ENCODE measurements at places on chromosomes 4 and X.

- no peak for DNase-seq
Observed at GRCh38 chr4:152965611-152966010, 29.5 kb downstream of the FHDC1 start.

DNA sequence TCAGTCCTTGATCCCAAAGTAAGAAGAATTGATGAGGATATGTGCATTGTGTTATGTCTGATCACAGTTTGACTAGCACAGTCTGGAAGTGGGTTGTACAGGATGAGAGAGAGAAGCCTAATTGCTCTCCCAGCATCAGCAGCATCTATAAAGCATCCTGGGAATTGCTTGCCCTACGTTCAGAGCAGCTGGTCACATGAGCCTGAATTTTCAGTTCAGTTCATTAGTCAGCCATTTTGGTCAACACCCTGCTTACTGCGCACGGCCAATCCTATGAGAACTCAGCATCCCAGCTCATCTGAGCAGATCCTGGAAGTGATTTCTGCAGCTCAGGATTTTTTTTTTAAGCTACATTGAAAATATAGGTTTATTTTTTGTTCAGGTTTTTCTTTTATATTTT is at the start of gene RUFY3:
TSS of gene RUFY3 (plus strand) at position 218 of the 400 bp plus-strand sequence. CDS start 610 bp downstream, outside the sequence.
- peak; percentile 94 for DNase-seq

- DNase-seq = no peak
Observed at GRCh38 chrX:12002876-12003275, 135.4 kb upstream of the FRMPD4 start.

GRCh38 chr4:119478446-119479179 is 150.0 kb downstream of the PDE5A start:
- DNase-seq = no peak

DNA sequence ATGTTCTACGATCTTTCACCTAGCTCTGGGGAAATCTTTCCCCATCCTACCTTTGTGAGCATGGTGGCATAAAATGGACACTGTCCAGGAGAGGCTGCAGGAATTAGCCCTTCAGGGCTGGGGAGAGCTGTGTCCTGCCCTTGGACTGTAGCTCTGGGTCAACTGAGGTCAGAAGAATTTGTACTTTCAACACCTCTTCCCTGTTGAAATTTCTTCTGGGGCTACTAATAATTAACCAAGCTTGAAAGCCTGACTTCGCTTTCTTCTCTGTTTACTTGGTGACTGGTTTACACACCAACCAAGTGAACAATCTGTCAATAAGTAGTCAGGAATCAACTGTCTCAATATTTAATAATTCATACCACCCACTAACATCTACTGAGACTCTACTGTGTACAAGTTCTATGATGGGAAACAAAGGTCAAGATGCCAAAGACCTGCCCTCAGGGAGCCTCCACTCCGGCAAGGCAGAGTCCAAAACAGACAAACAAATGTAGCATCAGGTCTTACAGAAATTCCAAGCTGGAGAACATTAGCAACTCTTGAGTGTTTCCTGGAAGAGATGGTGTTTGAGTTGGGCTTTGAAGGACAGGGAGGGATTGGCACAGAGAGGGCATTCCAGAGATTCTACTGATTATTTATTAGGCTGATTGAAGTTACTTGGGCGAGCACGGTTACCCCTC is 113.1 kb downstream of the ENPP6 start:
- DNase-seq = no peak

DNA sequence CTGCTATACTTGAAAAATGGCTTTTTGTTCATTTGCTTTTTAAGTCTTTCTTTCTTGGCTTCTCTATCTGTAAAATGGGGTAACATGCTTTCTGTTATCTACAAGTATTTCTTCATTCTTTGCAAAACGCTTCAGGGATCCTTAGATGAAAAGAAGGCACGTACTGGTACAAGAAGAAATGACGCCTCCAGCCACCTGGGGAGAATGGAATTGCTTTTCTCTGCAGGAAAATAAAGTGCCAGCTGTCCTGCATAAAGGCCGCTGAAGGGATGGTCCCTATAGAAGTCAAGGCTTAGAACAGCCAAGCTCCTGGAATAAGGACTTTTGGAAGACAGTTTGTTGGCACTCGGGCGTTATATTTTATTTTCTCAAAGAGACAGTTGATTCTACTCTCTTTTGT is 210.8 kb upstream of the RASGEF1B start:
- no peak for DNase-seq

DNA sequence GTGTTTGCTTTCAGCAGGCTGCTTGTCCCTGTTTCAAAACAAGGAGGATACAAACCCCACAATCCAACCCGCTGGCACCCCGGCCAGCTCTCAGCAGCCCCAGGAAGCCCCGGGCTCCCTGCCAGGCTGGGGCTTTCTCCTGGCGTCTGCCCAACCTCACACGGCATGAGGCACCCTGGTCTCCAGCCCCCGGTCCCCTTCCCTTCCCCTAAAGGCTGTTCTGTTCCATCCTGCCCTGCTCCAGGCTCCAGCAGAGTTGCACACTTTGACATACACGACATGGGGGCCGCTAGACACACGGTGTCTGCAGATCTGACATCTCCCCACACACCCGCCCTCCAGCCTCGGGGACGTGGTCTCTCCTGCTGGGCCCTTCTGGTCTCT is 107.7 kb upstream of the ADRA2C start:
- DNase-seq = no peak

- DNase-seq = no peak
Observed at GRCh38 chr4:121127100-121127499, 37.0 kb downstream of the TNIP3 start.

DNA sequence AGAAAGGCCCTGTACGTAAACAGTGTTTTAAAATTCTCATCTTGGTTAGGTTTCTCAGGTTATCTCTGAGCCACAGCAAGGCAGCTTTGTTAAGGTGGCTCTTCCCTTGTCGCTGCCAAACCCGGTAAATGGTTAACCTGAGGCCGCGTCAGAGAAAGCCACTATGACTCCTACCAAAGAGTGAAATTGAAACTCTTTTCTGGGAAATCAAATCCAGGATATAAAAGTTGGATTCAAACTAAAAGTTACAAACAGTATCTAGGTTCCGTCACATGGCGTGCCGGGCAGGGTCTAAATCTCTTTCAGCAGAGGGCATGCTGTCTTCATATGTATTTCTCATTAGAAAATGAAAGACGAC is 433 bp downstream of the MMAA start:
- DNase-seq = peak; percentile 53

DNA sequence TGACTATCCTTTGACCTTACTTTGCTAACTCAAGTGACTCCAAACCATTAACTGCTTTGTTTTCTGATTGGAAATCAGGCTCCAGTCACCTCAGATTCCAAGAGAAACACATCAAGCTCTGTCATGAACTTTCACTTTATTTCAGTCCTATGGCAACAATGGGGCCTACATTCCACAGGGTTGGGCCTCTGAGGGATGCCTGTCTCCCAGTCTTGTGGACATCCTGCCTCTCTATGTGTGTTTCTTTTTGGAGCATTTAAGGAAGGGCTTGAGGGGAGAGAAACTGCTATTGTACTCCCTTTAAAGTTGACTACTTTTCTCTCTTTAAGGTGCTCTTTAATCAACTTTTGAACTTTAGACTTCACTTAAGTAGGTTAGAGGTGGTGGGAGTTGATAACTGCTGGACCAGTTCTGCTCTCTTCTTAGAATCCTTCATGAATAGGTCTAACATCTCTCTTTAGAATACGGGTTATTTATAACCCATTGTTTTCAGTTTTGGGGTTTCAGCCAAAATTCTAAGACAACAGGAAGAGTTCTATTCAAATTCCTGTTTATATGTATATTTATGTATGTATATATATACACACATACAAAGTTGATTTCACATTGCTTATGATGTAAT is 274.3 kb upstream of the NR3C2 start:
- DNase-seq = no peak

GRCh38 chrX:24426340-24426913 is 38.7 kb upstream of the PDK3 start:
- DNase-seq = peak; percentile 17

- DNase-seq = no peak
Observed at GRCh38 chr4:10730019-10730418, 45.5 kb upstream of the CLNK start.

GRCh38 chr4:169293343-169294176 is 22.8 kb upstream of the SH3RF1 start:
- DNase-seq = no peak

- no peak for DNase-seq
Observed at GRCh38 chr4:23009093-23009492, 316.4 kb downstream of the GBA3 start.

DNA sequence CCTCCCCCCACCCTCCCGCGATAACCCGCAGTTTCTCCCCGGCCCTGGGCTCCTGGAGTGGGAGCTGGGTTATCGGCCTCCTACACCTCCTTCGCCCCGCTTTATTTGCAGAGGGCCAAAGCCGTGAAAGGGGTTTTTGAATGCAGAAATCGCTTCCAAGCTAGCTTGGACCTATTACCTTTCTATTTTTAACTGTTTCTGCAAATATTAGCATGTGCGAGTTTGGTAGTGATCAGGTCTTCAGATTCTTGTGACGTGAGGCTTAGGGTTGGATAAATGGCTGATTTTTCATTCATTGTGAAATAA is 1.3 kb downstream of the USP9X start:
- DNase-seq = no peak

- no peak for DNase-seq
Observed at GRCh38 chr4:69549651-69550050, 53.9 kb upstream of the UGT2B4 start.

DNA sequence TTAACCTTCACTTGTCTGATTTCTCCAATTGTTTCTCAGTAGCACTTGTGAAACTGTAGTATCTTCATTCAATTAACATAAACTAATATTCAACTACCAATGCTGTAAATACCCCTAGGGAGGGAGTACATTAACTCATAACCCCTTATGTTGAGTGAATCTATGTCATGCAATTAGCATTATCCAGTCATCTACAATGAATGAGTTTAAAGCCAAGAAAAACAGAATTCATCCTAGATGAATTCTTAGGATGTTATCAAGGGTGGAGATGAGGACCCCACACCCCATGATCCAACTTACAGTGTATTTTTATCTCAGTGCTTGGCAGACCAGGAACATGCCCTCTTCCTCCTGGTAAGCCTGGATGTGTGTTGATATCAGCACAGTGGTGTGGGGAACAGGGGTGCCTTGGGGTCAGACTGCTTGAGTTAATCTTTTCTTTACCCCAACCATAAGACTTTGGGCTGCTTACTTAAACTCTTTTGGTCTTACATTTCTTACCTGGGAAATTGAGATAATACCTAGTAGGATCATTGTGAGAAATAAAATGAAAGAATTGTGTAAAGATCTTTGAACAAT is 62.1 kb upstream of the SCOC start:
- DNase-seq = no peak

DNA sequence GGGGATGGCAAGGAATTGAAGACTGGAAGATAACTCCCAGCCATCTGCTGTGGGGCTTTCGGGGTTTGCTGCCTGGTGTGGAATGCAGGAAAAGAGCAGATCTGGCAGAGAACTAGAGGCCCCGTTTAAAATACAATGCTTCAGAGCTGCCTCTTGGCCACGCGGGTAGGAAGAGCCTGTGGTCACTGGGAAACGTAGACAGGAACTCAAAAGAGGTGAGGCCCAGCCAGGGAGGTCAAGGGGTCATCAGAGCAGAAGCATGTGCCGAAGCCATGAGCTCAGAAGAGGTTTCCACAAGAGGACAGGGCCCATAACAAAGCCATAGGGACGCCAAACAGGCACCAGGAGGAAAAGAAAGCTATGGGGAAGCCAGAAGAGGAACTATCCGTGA is 14.5 kb upstream of the STS start:
- peak; percentile 41 for DNase-seq

- DNase-seq = peak; percentile 42
Observed at GRCh38 chr4:110518889-110519490, 43.0 kb downstream of the ENPEP start.

GRCh38 chr4:145881989-145882388 is 56.6 kb downstream of the ZNF827 start:
- no peak for DNase-seq

DNA sequence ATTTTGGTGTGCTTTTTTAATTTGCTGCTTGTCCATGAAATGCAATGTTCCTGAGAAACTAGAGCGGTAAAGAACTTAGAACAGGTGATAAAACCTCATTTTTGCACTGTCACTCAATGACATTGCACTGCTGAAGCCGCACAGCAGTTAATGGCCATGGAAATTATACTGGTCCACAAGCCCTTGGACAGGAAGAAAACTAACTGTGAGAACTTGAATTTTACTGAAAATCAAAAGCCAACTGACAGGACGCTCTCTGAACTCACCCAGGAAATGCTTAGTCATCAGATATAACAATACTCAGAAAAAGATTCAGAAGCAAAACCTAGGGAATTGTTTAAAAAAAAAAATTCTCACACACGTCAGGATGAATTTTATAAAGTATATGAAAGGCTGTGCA is 246.4 kb upstream of the SLC7A11 start:
- DNase-seq = peak; percentile 58

- DNase-seq = no peak
Observed at GRCh38 chr4:153365003-153365402, 20.5 kb downstream of the MND1 start.

GRCh38 chr4:139489638-139490037 is 35.7 kb downstream of the RAB33B start:
- DNase-seq = no peak

GRCh38 chr4:19831644-19832285 is 419.9 kb upstream of the SLIT2 start:
- DNase-seq = no peak

All from fibroblast of pulmonary artery (primary cell).